ENCODE measurements at places on chromosomes 7 and 10.

GRCh38 chr7:140670343-140670935 lies 2.3 kb upstream of the ADCK2 start:
- DNase-seq = no peak

GRCh38 chr10:111077785-111078504 lies 1.1 kb downstream of the ADRA2A start:
- DNase-seq = no peak

GRCh38 chr7:36758879-36759278 lies 34.6 kb upstream of the AOAH start:
- DNase-seq = no peak

DNA sequence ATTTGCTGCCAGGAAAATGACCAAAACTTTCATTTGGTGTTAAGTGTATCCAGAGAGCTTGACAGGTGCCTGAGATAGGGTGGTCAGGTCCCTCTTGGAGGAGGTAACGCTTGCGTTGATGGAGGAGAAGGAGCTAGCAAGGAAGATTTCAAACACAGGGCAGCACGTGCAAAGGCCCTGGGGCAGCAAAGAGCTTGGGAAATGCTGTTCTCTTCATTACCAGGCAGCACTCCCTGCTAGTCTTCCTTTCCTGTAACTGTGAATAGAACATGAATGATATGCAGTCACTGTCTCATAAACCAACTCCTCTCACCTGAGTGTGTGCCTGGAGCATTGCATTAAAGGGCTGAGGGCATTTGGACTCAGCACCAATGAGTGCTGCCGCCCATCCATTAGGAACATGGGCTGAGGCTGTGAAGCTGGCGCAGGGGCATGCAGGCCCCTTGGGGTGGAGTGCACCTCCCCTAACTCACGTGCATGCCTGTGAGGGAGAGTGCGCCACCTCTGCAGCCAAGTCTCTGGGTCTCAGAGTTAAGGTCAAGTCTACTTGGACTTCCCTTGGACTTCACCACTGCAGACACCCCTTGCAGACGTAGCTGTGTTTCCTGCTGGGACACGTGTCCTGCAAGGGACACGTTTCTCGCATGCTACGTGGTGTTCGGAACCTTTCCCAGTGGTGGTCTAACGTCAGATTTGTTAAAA lies 136.8 kb downstream of the PAXIP1 start:
- no peak for DNase-seq

DNA sequence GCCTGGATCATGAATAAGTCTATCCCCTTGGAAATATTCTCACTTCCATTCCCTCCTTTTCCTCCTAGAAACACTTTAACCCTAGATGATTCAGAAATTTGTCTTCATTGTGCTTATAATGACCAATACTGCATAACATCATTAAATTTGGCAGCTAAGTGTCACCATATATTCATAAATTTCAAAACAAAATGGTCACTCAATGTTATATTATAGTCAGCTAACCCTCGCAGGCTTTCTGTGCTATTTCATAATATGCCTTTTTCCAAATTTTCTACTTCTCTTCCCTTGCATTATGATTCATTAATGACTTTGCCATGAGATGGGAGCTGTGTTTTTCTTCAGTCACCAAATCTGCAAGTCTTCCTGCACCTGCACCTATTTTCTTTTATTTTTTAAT lies 308.3 kb upstream of the AKR1E2 start:
- no peak for DNase-seq
